ENCODE measurements at places on chromosomes 3 and 15.

DNA sequence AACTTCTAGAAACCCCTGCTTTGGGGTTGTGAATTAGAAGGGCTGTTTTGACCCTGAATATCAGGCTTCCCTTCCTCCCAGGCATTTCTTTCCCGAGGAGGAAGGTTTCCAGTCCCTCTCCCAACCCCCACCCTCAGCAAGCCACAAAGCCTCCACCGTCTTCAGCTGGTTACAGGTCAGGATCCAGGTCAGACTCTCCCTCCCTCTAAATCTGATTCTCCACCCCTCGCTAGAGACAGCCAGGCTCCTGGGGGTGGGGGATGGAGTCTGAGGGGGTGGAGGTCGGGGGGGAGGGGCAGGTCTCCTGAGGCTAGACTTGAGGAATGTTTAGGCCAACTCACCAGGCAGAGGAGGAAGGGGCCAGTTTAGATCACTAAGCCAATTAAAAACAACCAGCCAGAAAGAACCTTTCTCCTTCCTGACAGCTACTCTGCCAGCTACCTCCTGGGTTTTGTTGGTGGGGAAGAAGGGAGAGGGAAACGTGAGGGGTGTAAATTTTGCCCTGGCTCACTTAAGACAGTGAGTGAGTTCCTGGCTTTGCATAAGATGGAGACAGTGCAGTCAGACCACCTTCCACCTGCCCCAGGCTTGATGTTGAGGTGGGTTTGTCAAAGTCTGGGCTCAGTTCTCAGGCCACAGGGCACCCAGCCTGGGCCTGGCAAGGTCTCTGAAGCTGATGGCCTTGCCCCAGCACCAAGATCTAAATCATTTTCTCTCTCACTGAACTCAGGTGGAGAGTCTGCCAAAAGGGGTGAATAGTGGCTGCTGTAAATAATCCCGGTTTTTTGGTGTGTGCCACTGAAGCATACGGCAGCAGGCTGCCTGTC, 19.5 kb downstream of the BMF start:
- DNase-seq: no peak

DNA sequence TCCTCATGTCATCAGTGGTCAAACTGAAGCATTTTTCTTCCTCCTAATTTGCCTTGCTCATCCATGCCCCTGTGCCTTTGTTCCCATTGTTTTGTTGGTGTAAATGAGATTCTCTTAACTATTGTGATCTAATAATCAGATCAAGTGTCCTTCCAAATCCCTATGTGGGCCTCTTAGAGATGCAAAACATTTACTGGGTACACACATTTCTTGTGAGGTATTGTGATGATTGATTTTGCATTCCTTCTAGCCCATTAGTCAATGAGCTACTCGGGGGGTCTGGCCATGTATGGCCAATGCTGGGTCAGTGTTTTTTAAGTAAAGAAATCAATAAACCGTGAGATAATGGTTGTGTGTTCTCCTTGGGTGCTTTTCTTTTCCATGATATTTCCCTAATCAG, 580.4 kb downstream of the VGLL3 start:
- no peak for DNase-seq

DNA sequence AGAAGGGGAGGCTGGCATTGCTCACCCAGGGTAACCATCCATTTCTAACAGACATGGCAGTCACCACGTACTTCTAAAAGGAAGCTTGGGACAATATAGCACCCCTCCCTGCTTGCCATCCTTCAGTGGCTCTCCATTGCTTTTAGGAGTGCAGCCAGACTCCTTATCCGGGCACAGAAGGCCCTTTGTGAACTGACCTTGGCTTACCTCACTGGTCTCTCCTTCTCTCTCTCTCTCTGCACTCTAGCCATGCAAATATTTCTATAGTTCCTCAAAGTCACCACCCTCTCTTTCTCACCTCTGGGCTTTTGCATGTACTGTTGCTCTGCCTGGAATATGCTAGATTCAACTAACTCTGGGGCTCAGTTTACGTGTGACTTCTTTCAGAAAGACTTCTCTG, 301.1 kb downstream of the SHQ1 start:
- no peak for DNase-seq

DNA sequence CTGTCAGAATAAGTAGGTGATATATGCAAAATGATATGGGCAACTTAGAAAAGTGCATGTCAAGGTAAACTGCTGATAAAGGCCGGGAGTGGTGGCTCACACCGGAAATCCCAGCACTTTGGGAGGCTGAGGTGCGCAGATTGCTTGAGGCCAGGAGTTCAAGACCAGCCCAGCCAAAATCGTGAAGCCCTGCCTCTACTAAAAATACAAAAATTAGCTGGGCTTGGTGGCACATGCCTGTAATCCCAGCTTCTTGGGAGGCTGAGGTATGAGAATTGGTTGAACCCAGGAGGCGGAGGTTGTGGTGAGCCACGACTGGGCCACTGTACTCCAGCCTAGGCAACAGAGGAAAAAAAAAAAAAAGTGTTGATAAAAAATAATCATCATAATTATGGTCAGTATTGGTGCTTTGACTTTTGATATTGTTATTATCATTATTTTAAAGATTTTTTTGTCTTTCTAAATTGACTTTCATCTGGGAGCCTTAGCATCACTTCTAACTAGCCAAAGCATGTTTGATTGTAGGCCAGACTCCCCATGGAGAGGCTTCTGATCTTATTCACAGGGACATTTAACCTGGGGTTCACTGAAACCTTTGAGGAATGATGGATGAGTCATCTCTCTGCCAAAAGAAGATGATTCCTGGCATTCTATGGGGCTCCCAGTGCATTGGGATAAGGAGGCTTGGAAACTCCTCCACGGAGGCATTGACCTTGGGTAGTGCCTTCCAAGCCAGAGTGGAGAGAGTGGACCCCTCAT, 5.6 kb downstream of the ZBTB38 start:
- DNase-seq: no peak

- no peak for DNase-seq
Observed at GRCh38 chr3:187963677-187964385, 190.1 kb upstream of the LPP start.

DNA sequence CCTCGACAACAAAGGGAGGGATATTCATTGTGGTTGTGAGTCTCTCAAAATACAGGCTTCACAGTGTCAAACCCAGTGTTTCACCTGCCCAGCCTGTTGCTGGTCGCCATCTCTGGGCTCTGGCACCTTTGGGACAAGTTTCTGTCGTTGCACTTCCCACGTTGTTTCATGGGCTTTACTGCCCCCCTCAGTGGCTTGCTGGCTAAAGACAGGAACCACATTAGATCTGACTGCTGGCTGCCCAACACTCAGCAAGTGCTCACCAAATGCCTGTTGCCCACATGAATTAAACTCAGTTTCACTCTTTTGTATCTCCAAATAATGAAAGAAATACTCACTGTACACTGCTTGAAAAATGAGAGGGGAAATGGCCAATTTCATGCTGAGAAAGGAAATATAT, 27.6 kb downstream of the FOXL2 start:
- DNase-seq: no peak

DNA sequence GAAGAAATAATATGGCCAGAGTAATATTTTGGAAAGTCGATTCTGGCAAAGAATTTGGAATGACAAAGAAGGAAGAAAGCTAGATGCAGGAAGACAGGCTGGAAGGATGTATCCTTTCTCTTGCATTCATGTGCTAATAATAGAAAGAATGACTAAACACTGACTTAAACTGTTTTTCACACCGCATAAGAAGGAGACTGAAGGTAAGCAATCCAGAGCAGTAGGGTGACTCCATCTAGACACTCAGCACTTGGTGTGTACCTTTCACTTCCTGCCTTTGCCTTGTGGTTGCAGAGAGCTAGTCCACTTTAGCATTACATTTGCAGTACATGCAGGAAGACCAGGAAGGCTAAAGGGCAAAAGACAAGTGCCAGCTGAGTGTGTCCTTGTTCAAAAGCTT, 234.6 kb downstream of the RBMS3 start:
- no peak for DNase-seq

GRCh38 chr3:18237251-18238005, 187.7 kb downstream of the SATB1 start:
- DNase-seq: no peak
